ENCODE measurements at places on chromosomes 1 and 21.

DNA sequence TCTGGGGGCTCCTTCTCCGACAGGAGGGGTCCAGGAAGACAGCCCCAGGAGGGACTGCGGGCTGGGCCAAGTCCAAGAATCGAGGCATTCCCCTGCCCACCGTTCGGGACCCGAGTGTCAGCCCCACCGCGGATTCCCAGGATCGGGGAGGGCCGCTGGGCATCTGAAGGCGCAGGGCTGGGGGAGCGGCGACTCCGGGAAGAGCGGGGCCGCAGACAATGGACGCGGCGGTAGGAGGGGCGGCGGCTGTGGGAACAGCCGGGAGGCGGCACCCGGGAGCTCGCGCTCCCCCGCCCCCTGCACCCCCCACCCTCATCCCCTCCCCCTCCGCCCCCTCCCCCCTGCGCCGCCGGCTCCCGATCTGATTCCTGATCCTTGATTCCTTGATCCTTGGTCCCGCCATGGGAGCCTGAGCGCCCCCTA is at the start of gene VANGL2:
Gene VANGL2, plus strand, starts transcription at position 342 of the 423 bp plus-strand sequence. CDS start 15,274 bp downstream, outside the sequence.
- no peak for DNase-seq

DNA sequence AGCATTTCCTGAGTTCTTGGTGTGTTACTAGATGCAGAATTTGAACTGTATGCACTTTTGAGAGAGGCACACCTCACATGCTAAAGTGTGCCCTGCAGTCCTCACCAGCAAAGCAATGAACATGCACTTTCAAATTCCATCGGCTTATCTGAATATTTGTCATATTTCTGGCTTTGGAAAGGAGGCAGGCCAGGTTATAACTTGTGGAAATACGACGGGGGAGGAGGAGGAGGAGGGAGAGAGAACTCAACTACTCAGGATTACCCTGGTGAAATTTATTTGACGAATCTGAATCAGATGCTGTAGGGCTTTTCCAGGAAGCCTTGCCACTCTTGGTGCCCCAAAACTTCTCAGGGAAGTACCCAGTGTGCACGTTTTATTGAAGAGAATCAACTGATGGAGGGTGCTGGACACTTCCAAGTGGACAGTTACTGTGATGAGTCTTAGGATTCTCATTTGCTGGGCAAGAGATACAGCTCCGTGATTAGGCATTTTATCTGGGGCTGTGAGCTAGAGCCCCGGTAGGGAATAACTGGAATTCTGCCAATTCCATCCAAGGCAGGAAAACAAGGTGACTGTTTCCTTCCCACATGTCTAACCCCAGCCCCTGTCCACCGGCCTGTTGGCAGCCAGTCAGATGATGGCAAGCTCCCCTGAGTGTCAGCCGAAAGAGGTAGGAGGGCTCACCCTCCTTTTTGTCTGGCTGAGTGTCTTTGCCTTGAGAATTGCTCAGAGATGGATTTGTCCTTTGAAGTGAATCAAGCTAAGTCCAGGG is 3.8 kb downstream of the PDPN start:
- DNase-seq, result no peak

- no peak for DNase-seq
Measured at GRCh38 chr1:96926176-96926575, 204.6 kb downstream of the PTBP2 start.

- DNase-seq, result no peak
Measured at GRCh38 chr21:27190601-27191000, 223.7 kb upstream of the ADAMTS5 start.

- no peak for DNase-seq
Measured at GRCh38 chr21:26385721-26386120, 187.4 kb downstream of the CYYR1 start.

- no peak for DNase-seq
Measured at GRCh38 chr21:37970548-37970947, 54.3 kb upstream of the KCNJ6 start.

DNA sequence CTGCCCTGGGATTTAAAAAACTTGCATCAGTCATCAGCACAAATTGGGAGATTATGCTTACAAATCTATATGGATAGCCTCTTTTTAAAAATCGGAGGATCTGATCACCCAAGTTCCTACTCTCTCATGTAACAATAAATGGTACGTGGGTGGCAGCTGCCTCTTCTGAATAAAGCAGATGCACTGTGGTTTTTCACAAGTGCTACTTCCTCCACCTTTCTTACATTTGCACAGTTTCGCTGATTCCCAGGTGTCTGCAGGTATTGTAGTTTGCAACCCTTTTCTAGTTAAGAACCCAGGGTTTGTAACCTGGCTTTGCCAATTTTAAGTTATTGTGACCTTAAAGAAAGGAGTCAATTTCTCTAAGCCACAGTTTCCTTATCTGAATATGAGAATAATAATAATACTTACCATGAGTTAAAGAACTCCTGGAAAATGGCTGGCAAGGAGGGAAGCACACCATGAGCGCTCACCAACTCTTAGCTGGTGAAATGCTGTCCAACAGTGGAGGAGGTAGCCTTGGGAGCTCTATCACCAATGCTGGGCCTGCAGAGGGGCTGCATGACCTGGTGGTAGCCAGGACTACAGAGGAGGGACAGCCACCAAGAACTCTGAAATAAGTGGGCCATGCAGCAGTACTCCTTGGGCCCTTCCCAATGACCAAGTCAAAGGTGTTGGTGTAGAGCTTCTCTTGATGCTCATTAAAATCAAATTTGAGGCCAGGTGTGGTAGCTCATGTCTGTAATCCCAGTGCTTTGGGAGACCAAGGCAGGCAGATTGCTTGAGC is 30.2 kb upstream of the KCNA2 start:
- no peak for DNase-seq

GRCh38 chr1:21865943-21866706 is 54.1 kb downstream of the LDLRAD2 start:
- DNase-seq, result no peak

DNA sequence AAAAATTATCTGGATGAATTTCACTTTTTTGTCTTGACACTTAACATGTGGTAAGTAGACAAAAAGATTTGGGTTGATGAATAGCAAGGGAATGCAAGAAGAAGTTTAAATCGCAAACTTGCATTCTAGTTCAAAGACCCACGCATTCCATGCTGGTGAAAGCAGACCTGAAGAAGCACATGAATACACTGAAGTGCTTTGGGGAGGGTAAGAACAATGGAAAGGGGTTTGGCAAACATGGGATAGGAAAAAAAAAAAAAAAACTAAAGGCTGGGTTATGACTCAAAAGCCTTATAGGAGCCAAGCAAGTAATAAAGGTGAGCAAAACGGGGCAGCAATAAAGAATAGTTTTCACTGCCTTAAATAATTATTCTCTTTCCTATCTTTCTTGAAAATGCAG is 450.2 kb downstream of the LMO4 start:
- no peak for DNase-seq

- no peak for DNase-seq
Measured at GRCh38 chr1:30890502-30891226, 17.9 kb downstream of the SDC3 start.

Data from NCI-H2081 treated with DMSO at 0.1 percent for 48 hours (cell line).